ENCODE measurements at places on chromosomes 16 and 17. TPM values are rescaled to one million over a fixed set of nuclear protein-coding genes. Genes with fewer than 3 reads are reported as not detected.

DNA sequence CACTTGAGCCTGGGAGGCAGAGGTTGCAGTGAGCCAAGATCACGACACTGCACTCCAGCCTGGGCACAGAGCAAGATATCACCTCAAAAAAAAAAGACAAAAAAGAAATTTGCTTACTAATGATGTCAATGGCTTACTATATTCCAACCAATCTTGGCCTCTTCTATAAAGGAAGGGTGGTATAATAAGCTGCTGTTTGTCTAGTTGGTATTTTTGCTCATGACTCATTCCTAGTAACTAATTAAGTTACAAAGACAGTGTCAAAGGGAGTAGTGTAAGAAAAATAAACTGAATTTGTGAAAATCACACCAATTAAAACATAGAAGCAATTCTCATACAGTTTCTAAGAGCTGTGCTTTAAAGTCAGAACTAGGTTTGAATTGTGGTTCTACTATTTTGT, 82.5 kb downstream of the NLK start:
- H3K27me3 ChIP-seq, result no peaks in the 10 kb centered on the region
- no peak overlapping the region for H3K4me3 ChIP-seq
- no peaks in the 10 kb centered on the region for H3K4me1 ChIP-seq
- DNase-seq, result no peak
- H3K36me3 ChIP-seq, result no peaks in the 10 kb centered on the region

DNA sequence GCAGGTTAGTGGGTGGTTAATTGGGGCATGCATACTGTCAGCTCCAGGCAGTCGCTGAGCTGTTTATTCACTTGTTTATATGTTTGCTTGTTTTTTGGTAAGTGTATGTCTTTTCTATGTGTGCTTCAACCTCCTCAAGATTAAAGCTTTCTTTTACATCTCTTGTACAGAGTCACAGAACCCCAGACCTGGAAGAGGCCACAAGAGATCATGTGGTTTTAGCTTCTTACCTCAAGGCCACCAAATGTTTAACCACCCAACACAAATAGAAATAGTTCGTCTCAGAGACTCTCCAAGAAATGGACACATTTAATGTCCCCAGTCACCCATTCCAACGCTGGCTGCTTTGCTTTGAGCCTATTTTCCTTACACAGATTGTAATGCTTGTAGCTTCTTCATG, 11.8 kb upstream of the TMEM98 start:
- no peaks in the 10 kb centered on the region for H3K36me3 ChIP-seq
- no peaks in the 10 kb centered on the region for H3K27me3 ChIP-seq
- H3K4me3 ChIP-seq, result no peak overlapping the region
- H3K4me1 ChIP-seq, result no peaks in the 10 kb centered on the region
- H3K27ac ChIP-seq, result no peak overlapping the region
- no peak for DNase-seq

- no peaks in the 10 kb centered on the region for H3K36me3 ChIP-seq
- H3K27me3 ChIP-seq, result no peaks in the 10 kb centered on the region
- no peaks in the 10 kb centered on the region for H3K4me1 ChIP-seq
- DNase-seq, result no peak
- no peak overlapping the region for H3K27ac ChIP-seq
Measured at GRCh38 chr16:58360041-58360634, 32.1 kb upstream of the GINS3 start.

DNA sequence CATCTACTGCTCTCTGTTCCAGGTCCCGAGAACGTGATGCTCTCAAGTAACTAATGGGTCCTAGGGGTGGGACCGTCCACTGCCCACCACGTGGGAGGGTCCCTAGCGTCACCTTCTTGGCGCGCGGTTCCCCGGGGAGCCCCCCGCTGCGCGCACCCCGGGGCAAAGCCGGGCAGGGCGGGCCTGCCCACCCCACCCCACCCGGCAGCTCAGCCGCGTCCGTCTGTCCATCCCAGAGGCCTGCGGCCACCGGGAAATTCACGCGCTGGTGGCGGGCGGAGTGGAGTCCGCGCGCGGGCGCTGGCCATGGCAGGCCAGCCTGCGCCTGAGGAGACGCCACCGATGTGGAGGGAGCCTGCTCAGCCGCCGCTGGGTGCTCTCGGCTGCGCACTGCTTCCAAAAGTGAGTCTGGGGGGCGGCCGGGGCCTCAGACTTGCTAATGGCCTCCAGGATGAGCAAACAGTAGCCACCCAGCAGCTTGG, 494 bp downstream of the PRSS41 start:
- DNase-seq, result no peak
- H3K27ac ChIP-seq, result no peak overlapping the region
- H3K27me3 ChIP-seq, result no peaks in the 10 kb centered on the region
- no peaks in the 10 kb centered on the region for H3K4me1 ChIP-seq

GRCh38 chr17:56638591-56639051, 45.1 kb downstream of the NOG start:
- no peaks in the 10 kb centered on the region for H3K36me3 ChIP-seq
- H3K27ac ChIP-seq, result no peak overlapping the region
- no peaks in the 10 kb centered on the region for H3K4me1 ChIP-seq
- no peaks in the 10 kb centered on the region for H3K27me3 ChIP-seq

DNA sequence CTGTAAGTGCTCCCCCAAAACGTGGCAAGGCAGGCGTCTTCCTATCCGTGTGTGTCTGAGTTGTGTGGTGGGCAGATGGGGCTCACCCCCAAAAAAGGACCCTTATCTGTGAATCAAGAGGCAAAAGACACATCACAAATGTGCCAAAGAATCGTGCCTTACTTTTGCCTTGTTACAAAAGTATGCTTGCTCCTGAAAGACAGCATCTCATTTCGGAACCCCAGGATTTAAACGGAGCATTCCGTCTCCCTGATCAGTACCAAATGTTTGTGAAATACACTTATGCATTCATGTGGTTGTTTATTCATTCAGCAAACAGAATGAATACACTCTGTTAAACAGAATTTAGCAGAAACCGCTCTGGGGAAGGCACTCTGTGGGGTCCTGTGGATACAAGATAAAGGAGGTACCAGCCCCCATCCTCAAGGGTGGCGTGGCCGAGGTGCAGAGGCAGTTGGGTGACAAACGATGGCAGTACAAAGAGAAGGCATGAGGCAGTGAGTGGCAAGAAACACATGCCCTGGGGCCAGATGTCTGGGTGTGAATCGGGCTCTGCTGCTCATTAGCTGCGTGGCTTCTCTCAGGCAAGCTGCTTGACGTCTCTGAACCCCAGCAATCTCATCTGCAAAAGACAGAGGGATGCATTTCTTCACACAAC, 654 bp downstream of the WFDC1 start:
- H3K36me3 ChIP-seq, result no peaks in the 10 kb centered on the region
- H3K27me3 ChIP-seq, result no peaks in the 10 kb centered on the region
- H3K4me1 ChIP-seq, result peaks cover 13% of the 10 kb centered on the region

- no peaks in the 10 kb centered on the region for H3K27me3 ChIP-seq
- no peak overlapping the region for H3K4me3 ChIP-seq
- DNase-seq, result no peak
- no peak overlapping the region for H3K27ac ChIP-seq
- no peaks in the 10 kb centered on the region for H3K4me1 ChIP-seq
Measured at GRCh38 chr17:9666461-9667050, 21.2 kb downstream of the USP43 start.

- no peak overlapping the region for H3K27ac ChIP-seq
- no peak overlapping the region for H3K4me3 ChIP-seq
Measured at GRCh38 chr17:43469145-43469544, 14.6 kb upstream of the DHX8 start.

GRCh38 chr16:56460101-56460500, 8.7 kb downstream of the OGFOD1 start:
- no peaks in the 10 kb centered on the region for H3K27me3 ChIP-seq
- H3K4me1 ChIP-seq, result no peaks in the 10 kb centered on the region
- no peak overlapping the region for H3K4me3 ChIP-seq
- no peak overlapping the region for H3K27ac ChIP-seq
- peaks cover 4% of the 10 kb centered on the region for H3K36me3 ChIP-seq

DNA sequence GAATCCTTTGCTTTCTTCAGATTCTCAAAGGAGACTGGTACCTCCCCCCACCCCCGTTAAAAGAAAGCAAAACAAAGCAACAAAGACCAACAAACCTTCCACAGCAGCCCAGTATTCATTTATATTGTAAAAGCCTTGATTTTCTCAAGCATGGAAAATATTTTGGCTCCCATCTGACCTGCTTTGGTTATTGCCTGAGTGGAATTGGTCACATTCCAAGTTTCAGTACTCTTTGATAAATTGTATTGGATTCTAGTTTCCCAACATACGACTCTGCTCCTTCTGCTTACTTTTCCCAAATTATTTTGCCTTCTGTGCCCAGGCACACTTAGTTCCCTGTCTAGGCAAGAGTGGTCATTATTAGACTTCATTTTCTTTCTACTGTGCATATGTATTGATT, 1.3 kb downstream of the ABCC11 start:
- H3K4me1 ChIP-seq, result peaks cover 8% of the 10 kb centered on the region
- no peak overlapping the region for H3K27ac ChIP-seq
- H3K27me3 ChIP-seq, result no peaks in the 10 kb centered on the region
- no peaks in the 10 kb centered on the region for H3K36me3 ChIP-seq
- H3K4me3 ChIP-seq, result no peak overlapping the region

DNA sequence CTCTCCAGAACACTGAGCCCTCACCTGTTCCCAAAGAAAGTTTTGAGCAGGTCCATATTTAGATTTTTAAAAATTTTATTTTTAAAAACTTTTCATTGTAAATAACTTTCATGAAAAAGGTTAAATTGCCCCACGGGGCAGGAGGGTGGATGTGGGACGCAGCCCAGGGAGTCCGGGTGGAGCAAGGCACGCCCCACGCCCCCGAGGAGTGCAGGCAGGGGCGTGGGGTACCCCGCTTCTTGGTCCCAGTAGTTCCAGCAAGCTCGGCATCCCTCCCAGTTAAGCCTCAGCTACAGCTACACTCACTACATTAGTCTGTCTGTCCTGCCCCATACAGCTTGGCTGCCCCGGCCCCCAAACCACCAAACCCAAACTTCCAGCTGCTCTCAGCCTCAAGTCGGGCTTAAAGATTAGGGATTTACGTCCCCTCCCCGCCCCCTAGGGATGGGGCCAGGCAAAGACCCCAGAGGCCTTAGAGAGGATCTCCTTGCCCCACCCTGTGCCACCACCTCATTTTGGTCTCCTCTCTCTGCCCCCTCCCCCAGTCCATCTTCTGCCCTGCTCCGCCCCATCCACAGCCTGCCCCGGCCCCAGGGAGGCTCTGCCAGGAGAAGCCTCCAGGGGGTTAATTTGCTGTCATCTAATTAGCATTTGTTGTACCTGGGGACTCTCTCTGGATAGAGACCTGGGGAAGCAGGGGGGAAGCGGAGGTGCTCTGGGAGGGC, 4.6 kb downstream of the FOXJ1 start:
- DNase-seq, result no peak
- H3K36me3 ChIP-seq, result no peaks in the 10 kb centered on the region
- peaks cover 4% of the 10 kb centered on the region for H3K4me1 ChIP-seq
- H3K27me3 ChIP-seq, result peaks cover 2% of the 10 kb centered on the region
- no peak overlapping the region for H3K4me3 ChIP-seq
- no peak overlapping the region for H3K27ac ChIP-seq

- no peaks in the 10 kb centered on the region for H3K36me3 ChIP-seq
Measured at GRCh38 chr17:77838748-77839697, 119.5 kb upstream of the TNRC6C start.

GRCh38 chr17:79534111-79534510, 76.7 kb downstream of the RBFOX3 start:
- H3K36me3 ChIP-seq, result no peaks in the 10 kb centered on the region
- H3K4me3 ChIP-seq, result no peak overlapping the region
- no peak overlapping the region for H3K27ac ChIP-seq
- no peaks in the 10 kb centered on the region for H3K4me1 ChIP-seq
- no peaks in the 10 kb centered on the region for H3K27me3 ChIP-seq

DNA sequence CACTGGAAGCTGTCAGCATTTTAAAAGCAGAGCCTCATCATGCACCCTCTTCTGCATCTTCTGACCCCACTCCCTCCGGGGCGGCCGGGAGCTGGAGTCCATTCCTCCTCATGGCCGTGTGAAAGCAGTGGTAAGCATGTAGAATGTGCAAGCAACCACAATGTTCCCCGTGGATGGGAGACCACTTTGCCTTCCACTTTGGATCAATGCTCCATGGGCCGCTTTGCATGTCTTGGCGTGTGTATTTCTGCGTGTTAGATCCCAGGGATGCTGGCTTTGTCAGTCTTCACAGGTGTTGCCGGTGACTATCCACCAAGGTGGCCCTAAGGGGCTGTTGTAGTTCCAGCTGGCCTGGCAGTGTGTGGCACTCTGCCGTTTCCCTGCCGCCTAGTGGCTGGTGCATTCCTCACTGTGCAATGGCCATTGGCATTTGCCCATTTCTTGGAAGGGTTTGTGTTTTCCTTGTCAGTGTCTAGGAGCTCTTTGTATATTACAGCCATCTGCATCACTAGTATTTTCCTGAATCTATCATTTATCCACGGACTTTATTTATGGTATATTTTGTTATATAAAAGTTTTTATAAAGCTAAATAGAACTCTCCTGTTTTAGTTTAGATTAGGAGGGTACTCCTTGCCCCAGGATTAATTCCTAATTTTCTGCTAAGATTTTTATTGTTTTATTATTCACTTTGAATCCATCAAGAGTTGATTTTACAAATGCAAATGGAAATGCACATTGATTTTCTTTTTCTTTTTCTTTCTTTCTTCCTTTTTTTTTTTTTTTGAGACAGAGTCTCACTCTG, 5.8 kb upstream of the ALDH3A1 start:
- H3K36me3 ChIP-seq, result no peaks in the 10 kb centered on the region
- no peak for DNase-seq
- no peak overlapping the region for H3K27ac ChIP-seq
- H3K4me3 ChIP-seq, result no peak overlapping the region

GRCh38 chr17:27511168-27511883, 55.1 kb downstream of the KSR1 start:
- peaks cover 4% of the 10 kb centered on the region for H3K4me1 ChIP-seq
- H3K27me3 ChIP-seq, result no peaks in the 10 kb centered on the region
- H3K4me3 ChIP-seq, result no peak overlapping the region
- no peak for DNase-seq

DNA sequence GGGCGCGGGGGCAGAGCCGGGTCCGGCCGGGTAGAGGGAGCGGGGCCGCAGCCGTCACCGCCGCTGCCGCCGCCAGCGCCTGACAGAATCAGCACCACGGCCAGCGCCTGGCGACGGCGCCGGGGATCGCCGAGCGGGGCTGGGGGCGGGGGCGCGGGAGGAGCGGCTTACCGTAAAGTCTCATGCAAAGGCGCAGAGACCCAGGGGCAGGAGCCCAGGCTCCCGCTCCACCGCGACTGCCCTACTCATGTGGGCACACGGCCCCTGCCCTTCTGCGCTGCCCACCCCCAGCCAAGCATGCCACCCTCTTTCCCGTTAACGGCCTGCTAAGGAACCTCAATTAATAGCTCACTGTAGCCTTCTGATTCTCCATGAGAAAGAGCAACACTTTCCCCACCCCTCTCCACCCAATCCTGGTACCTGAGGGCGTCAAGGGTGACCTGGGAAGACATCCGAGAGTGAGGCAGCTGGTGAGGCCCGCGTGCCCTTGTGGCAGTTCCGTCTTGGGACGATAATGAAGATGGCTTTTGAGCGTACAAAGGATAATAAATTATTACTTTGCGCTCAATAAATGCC, at the start of gene SEZ6:
SEZ6 (minus strand) TSS at position 98 of the 576 bp plus-strand sequence. CDS start 164 bp downstream, outside the sequence.
- H3K4me1 ChIP-seq, result peaks cover 1% of the 10 kb centered on the region
- H3K27me3 ChIP-seq, result no peaks in the 10 kb centered on the region
- H3K27ac ChIP-seq, result no peak within 1 kb of the TSS

- no peaks in the 10 kb centered on the region for H3K27me3 ChIP-seq
- no peak for DNase-seq
- H3K36me3 ChIP-seq, result no peaks in the 10 kb centered on the region
- H3K4me3 ChIP-seq, result no peak overlapping the region
- no peak overlapping the region for H3K27ac ChIP-seq
Measured at GRCh38 chr17:58811290-58811689, 55.6 kb downstream of the PPM1E start.

Gene SSTR5
- not detected for total RNA-seq

Gene TMC8
- 2.6 TPM for total RNA-seq

Gene MYH3
- 3.0 TPM for total RNA-seq

Gene WFDC1
- 0.78 TPM for total RNA-seq

Gene HSPB9
- 0.48 TPM for total RNA-seq

Gene AOC3
- total RNA-seq, result 0.72 TPM
